Stimulated activated CD8-positive, alpha-beta memory T cell treated with anti-CD3 and anti-CD28 coated beads, Interleukin-4, amount 100 ng/mL, for 4 hours (primary cell): ENCODE measurements at places on chromosomes 3 and 15.

GRCh38 chr3:46495901-46496456 lies 1.8 kb upstream of the RTP3 start:
- DNase-seq, result no peak

- no peak for DNase-seq
Measured at GRCh38 chr3:28322464-28322863, 26.1 kb upstream of the ZCWPW2 start.

- DNase-seq, result no peak
Measured at GRCh38 chr3:175224051-175224450, 364.9 kb downstream of the NAALADL2 start.

- DNase-seq, result no peak
Measured at GRCh38 chr15:58585693-58586443, 154.1 kb downstream of the LIPC start.

- DNase-seq, result no peak
Measured at GRCh38 chr15:59457103-59457502, 19.1 kb downstream of the FAM81A start.

DNA sequence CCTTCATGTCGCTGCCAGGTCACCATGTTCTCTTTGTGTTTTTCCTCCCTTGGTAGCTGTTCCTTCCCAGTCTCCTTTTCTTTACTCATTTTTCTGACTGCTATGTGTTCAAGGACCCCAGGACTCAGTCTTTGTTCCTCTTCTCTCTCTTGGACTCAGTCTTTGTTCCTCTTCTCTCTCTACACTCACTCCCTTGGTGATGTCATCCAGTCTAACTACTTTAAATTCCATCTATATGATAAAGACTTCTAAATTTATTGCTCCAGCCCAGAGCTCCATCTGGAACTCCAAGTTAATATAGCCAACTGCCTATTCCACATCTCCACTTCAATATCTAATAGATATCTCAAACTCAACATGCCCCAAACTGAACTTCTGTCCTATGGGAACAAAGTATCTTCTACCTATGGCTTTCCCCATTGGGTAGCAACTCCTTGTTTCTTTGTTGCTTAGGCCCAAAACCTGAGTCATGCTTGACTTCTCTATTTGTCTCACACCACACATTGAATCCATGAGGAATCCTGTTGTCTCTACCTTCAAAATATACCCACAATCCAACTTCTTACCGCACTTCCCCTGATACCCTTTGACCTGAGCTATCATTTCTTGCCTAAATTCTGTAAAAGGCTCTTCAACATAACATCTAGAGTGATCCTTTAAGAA lies 4.9 kb upstream of the DYNC1LI1 start:
- no peak for DNase-seq

- DNase-seq, result no peak
Measured at GRCh38 chr3:122353215-122353614, 28.2 kb downstream of the CSTA start.

- DNase-seq, result no peak
Measured at GRCh38 chr3:152376351-152377183, 107.8 kb downstream of the MBNL1 start.

- no peak for DNase-seq
Measured at GRCh38 chr3:127738192-127738840, 65.6 kb downstream of the ABTB1 start.

- DNase-seq, result no peak
Measured at GRCh38 chr15:68583321-68583720, 4.5 kb downstream of the CORO2B start.

GRCh38 chr3:103927896-103928295 lies 1438.8 kb upstream of the ALCAM start:
- DNase-seq, result no peak
